ENCODE measurements at places on chromosomes 7 and 10.

- DNase-seq: no peak
Measured at GRCh38 chr10:92894081-92894655, 45.8 kb downstream of the EXOC6 start.

GRCh38 chr7:77450054-77450453 lies 33.9 kb upstream of the GSAP start:
- DNase-seq: no peak

- no peak for DNase-seq
Measured at GRCh38 chr7:4131063-4131462, 551.0 kb upstream of the FOXK1 start.

GRCh38 chr7:111498391-111499007 lies 63.8 kb downstream of the IMMP2L start:
- no peak for DNase-seq

DNA sequence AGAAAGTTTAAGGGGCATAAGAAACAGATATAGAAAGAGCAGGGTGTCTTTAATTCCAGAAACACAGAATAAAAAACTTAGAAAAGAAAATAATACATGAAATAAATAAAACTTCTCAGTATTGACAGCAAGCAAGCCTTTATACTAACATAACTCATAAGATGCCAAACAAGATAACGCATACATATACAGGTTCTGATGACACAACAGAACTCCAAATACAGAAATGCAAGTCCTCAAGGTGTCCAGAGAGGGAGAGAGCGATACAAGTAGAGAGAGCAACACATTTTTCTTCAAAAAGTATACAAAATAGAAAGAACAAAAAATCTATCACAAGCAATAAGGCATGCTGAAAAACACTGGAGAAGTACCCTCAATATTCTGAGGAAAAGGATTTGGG lies 314.6 kb upstream of the POM121L12 start:
- no peak for DNase-seq

DNA sequence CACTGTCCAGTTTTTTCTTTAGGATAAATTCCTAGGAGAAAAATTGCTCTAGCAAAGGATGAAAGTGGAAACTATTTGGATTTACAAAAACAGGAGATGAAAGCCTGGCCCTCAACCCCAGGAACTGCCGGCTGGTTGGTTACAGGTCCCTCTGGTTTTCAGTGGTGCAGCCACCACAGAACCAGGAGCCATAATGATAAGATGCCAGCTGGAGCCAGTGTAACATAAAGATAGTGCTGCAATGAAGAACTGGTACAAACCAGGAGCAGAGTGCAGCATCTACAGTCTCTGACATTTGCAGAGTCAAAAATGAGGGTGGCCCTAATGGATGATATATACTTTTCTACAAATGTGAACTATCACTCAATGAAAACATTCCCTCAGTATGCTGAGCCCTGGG lies 20.4 kb upstream of the NUP42 start:
- no peak for DNase-seq

GRCh38 chr10:124903111-124903510 lies 38.8 kb upstream of the ZRANB1 start:
- no peak for DNase-seq

DNA sequence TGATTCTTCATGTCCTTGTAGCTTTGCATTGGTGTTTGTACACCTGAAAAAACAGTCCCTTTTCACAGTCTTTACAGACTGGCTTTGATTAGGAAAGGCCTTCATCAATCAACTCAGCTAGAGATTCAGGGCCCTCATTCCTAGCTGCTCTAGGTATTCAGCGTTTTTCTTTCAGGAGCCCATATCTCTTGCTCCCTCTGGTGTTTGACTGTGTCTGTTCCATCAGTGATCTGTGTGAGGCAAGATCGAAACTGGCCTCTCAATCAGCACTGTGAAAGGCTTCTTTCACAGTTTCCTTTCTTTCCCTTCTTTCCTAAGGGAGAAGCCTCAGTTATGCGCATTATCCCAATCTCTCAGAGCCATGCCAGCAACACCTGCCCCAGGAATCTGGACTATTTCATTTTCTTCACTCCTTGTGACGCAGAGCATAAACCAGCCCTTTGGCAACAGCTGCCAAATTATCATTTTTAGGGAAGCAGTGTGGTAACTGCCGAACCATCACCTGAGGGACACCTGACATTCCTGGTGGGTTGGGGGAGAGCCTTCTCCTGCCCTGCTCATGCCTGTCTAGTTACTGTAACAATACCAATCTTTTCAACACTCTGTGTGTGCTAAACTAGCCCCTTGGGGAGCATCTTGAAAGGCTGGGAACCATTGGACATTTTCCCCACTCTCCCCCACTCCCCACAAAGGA lies 75.7 kb upstream of the CCDC71L start:
- DNase-seq: no peak

DNA sequence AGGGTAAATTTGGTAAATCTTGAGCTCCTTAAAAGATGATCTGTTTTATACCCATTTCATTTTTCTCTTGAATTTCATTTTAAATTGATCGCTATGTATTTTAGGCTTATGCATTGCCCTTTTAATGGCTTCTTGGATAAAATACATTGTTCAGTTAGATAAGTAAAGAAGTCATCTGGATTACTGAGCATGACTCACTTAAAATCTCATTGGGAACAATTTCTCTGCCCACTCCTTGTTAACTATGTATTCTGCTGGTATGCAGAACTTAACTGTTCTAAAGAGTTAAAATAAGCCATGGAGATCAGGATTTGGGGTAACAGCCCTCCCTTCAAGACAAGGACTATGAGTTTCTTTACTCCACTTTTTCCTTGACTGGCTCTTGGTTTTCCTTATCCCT lies 134.2 kb downstream of the SND1 start:
- DNase-seq: no peak
